ENCODE measurements at places on chromosomes 5 and 9.

GRCh38 chr9:123609844-123610243 lies 253.8 kb downstream of the CRB2 start:
- DNase-seq, result peak; percentile 58

DNA sequence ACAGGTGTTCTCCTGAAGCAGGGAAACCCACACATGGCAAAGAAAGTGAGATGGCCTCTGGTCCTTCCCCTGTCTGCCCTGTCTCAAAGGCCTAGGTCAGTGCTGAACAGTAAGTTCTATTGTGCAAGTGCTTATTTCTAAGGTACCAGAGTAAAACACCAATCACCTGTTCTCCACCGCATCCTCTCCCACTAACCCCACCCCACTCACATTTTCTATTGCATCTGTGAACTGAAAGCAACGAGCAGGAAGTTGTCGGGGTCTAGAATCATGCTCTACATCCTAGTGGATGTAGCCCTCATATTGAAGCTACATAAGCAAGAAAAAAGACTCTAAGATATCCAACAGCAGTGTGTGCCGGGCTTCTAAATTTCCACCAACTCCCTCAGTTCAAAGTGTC lies 265.9 kb downstream of the ENC1 start:
- DNase-seq, result no peak

DNA sequence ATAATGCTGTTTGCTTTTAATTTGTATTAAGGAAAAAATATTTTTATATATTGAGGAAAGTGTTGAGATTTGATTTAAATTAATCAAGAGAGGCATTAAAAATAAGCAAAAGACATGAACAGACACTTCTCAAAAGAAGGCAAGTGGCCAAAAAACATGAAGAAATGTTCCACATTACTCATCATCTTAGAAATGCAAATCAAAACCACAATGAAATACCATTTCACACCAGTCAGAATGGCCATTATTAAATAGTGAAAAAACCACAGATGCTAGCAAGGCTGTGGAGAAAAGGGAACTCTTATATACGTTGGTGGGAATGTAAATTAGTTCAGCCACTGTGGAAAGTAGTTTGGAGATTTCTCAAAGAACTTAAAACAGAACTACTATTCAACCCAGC lies 45.9 kb downstream of the RANBP17 start:
- DNase-seq, result no peak

DNA sequence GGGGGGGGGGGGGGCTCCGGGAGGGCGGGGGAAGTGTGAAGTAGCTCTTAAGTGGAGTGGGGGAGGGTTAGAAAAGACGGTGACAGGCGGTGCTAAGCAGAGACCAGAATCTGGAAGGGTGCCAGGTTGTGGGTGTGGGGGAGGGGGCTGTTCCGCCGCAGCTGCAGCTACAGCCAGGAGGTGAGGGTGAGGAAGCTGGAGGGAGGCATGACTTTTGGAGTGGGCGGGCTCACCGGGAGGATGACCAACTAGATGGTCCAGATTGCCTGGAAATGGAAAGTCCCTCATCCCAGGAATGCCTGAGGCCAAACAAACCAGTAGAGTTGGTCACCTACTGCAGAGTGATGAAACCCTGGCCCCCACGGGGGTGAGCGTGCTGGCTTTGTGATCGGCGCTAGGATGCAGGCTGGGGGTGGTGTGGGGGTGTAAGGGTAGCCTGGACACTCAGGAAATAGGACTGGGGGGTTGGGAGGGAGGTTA lies 158.1 kb upstream of the SHB start:
- DNase-seq, result peak; percentile 93

DNA sequence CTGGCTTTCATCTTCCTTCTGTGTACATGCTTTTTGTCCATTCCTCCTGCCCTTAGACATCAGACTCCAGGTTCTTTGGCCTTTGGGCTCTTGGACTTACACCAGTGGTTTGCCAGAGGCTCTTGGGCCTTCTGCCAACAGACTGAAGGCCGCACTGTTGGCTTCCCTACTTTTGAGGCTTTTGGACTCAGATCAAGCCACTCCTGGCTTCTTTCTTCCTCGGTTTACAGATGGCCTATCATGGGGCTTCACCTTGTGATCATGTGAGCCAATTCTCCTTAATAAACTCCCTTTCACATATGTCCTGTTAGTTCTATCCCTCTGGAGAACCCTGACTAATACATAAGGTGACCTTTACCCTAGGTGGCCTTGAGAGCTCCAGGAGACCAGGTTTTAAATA lies 189.1 kb upstream of the CCNG1 start:
- DNase-seq, result no peak

DNA sequence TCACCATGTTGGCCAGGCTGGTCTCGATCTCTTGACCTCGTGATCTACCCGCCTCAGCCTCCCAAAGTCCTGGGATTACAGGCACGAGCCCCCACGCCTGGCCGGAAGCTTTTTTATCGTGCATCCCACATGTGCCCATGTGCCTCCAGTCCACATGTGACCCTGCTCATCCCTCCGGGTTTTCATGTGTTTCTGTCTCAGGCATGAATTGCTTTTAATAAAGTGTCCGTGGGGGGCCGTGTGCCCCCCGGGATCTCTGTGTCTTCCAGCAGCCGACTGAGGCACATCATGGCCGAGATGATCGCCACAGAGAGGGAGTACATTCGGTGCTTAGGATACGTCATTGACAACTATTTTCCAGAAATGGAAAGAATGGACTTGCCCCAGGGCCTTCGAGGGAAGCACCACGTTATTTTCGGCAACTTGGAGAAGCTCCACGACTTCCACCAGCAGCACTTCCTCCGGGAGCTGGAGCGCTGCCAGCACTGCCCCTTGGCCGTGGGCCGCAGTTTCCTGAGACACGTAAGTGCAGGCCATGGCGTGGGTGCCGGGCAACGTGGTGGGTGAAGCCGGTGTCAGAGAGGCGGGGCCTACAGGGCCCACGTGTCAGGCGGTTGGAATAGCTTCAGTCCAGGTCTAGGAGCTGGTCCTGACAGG lies 22.1 kb upstream of the LRRC14B start:
- DNase-seq, result no peak

- DNase-seq, result no peak
Measured at GRCh38 chr5:54227109-54227508, 83.3 kb downstream of the ARL15 start.

- peak; percentile 77 for DNase-seq
Measured at GRCh38 chr5:71938895-71939294, 168.4 kb upstream of the MAP1B start.

- DNase-seq, result no peak
Measured at GRCh38 chr9:15873573-15874177, 320.8 kb downstream of the CCDC171 start.

- no peak for DNase-seq
Measured at GRCh38 chr9:134636149-134636507, 5.5 kb upstream of the COL5A1 start.

Measured in NCI-H2029 (cell line).